ENCODE measurements at places on chromosomes 5 and 9. TPM values are rescaled to one million over a fixed set of nuclear protein-coding genes. Genes with fewer than 3 reads are reported as not detected.

GRCh38 chr5:16066810-16067209, 112.8 kb downstream of the MARCHF11 start:
- DNase-seq = no peak

The GADD45G gene
- 0.35 TPM for total RNA-seq

DNA sequence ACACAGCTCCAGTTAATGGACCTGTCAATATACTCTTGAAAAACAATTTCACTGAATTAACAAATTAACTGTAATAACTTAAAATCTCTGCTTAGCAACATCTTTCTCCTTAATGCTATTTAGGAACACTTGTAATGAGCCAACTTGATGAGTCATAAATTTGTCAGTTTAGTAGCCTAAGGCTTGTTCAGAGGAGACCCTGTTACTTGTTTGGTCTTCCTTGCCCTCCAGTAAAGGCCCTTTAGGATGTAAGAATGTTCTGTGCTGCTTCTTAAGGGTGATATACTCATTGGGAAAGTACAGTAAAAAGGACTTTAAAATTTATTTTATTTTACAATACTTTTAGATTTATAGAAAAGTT, 11.4 kb upstream of the MATR3 start:
- no peak for DNase-seq

- no peak for DNase-seq
Measured at GRCh38 chr5:101425339-101425859, 522.3 kb upstream of the ST8SIA4 start.

DNA sequence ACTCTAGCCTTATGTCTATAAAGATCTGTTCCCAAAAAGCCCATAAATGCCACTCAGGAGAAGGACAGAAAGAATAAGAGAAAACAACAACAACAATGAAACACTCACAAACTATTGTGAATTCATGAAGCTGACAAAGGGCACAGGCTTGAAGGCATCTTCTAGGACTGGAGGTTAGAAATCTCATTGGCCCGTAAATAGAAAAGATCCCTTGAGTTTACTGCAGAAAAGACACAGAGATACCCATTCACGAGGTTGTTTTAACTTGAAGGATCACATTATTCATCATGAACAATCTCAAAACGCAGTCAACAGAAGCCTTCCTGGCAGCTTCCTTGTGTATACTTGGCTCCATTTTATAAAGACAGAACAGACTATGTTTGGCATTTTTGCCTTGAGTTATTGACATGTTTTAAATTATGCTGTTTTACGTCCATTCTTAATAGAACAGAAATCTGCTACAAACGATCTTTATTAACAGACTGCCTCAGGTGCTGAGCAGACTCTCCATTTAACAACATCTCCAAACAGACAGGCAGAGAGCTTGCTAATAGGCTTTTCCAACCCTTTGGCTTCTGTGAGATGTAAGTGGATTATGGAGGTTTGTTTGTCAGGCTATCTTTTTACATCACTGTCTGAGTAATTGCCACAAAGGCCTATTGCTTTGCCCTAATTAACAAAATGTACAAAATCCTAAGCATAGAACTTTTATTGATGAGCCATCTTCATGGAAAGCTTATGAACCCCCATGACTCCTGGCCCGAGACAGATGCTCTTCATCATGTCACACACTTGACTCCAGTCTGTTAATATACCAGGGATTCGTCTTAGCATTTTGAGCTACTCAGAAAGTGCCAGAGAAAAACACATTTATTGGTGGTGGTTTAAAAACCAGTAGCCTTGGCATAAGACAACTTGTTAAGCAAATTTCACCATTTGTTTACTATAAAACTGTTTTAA, 735.3 kb upstream of the ZNF608 start:
- no peak for DNase-seq

The PPP3R2 gene
- total RNA-seq = not detected

The CDC14B gene
- 5.8 TPM for total RNA-seq

The STK32A gene
- not detected for total RNA-seq

The ATP6V1G1 gene
- total RNA-seq = 146 TPM

GRCh38 chr9:34310215-34310614, 18.9 kb downstream of the KIF24 start:
- no peak for DNase-seq

The PCDHGB1 gene
- 0.82 TPM for total RNA-seq

DNA sequence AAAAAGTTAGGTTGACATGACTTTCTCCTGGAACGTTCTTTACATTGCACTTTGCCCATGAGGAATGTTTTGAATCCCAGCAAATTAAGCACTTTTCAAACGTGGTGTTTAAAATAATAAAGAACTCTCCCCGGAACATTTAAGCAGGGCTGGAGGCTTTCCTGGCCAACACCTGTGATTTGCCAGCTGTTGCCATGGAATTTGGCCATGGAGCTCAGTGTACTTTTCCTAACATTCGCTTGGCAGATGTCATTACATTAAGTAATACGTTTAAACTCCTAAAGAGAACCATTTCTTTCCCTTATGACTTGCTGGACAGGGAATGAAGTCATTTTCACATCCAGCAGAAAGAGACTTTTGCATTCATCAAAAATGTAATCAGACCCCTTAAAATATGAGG, 146.1 kb downstream of the GAS1 start:
- DNase-seq = no peak

DNA sequence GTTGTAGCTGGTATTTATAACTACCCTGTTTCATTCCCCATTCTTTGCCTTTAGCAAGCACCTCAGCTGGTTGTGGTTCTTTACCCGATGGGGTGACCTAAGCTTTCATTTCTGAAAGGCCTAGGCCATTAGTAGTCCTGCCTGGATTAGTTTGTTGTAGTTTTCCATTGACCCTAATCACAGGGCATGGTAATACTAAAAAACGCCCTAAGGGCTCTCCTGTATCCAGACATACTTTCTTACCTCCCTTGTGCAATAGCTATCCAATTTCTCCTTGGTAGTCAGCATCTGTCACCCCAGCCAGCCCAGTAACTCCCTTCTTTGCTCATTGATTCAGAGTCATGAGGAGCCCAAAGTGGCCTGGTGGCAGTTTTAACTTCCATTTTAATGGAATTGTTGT, 24.0 kb downstream of the TMOD1 start:
- DNase-seq = no peak

DNA sequence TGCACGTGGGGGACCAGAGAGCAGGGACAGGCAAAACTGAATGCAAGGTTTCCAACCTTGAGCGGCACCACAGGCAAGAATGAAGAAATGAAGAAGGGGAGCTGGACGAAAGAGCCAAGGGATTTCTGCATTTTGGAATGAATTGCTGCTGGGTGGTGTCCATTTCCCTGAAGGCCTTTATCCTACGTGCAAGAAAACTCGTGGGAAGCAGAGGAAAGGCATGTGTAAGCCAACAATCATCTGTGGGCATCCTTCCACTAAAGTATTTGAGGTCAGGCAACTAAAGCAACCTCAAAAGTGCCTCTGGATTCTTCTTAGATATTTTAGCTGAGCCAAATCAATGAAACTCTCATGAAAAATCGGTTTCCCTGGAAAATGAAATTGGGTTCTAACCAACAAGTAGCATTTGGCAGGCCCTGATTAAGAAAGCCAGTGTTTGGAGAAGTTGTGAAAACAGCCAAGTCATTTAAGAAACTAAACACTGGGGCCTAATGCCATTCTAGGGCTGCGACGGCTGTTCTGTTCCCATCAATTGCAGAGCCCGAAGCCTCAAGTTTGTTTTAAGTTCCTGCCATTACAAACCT, 4.7 kb upstream of the TGFBI start:
- no peak for DNase-seq

DNA sequence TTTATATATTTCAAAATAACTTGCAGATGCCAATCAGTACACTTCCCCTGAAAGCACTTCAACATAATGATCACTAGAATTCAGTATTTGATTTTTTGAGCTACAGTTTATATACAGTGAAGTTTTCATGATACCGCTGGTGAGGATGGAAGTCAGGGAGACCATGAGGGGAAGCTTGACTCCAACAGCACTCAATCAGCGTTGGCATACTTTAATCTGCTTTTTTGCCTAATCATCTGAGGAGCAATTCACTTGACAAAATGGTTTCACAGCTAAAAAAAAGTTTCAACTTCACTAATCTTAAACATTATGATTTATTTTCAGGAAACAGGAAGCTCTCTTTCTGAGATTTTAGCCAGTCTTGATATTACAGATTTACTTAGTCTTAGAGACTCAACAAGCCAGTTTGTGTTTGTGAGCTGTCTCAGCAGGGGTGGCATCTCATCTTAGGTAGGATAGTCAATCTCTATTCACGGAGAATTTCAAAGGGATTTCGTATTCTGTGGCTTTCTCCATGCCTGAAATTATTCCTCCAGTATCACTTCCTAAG, 111.4 kb upstream of the ARRDC3 start:
- no peak for DNase-seq

GRCh38 chr5:52964138-52964537, 25.0 kb upstream of the ITGA2 start:
- DNase-seq = no peak

The SLC6A7 gene
- total RNA-seq = not detected

GRCh38 chr5:120806202-120806601, 342.1 kb downstream of the PRR16 start:
- no peak for DNase-seq

- no peak for DNase-seq
Measured at GRCh38 chr5:180641566-180641900, 7.9 kb downstream of the FLT4 start.

DNA sequence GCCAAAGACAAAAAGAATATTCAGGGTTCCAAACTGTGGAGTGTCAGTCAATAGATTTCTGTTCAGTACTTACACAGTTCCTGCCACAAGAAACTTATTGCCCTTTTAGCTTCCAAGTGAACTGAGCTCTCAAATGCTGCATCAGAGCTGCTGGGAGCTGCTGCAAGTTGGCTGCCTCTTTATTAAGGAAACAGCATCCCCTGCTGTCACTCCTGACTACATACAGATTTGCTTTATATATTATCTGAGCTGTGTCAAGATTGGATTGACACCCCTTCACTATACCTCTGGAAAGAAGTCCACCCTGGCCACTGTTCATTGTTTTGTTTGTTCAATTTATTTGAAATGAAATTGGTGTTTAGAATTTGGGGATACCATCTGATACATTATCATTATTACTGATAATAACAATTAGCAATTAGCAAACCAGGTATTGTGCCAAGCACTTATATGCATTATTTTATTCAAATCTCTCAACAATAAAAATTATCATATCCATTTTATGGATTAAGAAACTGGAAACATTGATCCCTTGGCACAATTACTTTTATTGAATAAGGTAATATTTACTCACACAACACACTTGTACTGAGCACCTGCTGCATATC, 16.4 kb upstream of the C5orf58 start:
- no peak for DNase-seq

GRCh38 chr5:156589946-156590216, 260.2 kb upstream of the PPP1R2B start:
- no peak for DNase-seq

The SLC36A2 gene
- not detected for total RNA-seq

GRCh38 chr9:81103597-81104471, 585.5 kb downstream of the TLE1 start:
- DNase-seq = no peak

GRCh38 chr9:73243078-73243477, 91.4 kb downstream of the ANXA1 start:
- DNase-seq = no peak

The CCDC69 gene
- 10.6 TPM for total RNA-seq

The ITGA2 gene
- 50.5 TPM for total RNA-seq

- no peak for DNase-seq
Measured at GRCh38 chr5:78538240-78538850, 110.2 kb downstream of the LHFPL2 start.

GRCh38 chr5:142727735-142728047, 41.8 kb upstream of the FGF1 start:
- no peak for DNase-seq

The LCN15 gene
- not detected for total RNA-seq

DNA sequence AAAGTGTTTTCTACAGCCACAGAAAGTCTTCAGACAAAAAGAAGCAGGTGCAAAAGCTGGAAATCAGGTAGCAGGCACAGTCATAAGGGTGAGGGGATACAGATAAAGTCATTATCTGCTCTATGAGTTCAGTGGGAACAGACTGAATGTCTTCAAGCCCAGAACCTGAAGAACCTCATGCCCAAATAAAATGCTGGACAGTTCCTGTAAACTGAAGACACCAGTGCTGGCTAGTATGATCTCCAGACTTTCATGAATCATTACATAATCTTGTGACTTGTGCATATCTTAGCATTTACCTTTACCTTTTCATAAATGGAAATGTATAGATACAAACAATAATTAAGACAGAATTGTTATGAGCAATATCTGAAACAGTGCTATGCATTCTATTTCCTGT, 728.7 kb downstream of the DNAH5 start:
- DNase-seq = no peak

DNA sequence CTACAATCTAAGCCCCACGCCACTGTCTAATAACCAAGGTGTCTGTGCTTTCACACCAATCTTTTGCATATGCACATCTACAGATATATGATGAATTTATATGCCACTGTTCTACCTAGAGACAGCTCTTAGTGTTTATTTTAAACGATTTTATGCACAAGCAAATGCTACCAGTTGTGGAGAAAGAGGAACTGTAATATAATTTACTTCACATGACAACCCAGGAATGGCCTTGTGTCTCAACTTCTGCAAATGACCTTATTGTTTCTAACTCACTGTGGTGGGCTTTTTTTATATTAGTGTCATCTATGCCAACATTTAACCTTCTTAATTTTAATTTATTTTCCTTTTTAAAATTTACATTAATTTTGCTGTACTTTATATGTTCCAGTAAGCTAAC, 531.1 kb upstream of the TLE4 start:
- no peak for DNase-seq

The C5orf34 gene
- 1.4 TPM for total RNA-seq

DNA sequence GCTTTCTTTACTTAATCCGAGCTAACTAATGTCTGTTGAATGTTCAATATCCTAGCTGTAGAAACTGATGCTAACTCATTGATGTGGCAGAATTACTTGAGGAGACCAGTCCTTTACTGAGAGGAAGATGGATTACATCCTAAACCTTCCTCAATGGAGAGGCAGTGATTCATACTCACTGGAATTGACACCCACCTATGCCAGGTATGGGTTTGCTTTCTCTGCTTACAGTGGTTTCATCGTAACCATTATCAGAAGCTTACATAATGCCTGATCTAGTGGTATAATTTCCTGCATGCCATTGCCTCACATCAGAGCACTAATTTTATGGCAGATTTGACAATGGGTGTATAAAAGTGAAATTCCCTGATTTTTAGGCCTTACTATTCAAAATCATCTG, 384.7 kb downstream of the ANXA1 start:
- no peak for DNase-seq

DNA sequence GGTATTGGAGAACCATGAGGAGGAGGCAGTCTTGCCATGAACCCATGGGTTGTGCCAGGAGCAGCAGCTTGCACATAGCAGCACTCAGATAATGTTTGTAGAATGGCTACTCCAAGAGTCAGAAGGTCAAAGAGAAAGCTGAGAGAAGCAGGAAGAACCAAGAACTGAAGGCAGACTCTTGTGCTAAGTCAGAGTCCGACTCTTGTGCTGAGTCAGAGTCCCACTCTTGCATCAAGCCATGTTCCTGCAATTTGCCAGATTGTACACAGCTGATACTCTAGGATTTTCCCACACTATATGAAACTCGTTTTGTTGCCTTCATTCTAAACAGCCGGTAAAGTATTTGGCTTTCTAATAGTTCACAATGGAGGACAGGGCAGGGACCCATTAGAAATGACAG, 26.2 kb upstream of the HSPA9 start:
- DNase-seq = no peak

- no peak for DNase-seq
Measured at GRCh38 chr9:72749276-72749675, 203.6 kb downstream of the ALDH1A1 start.

GRCh38 chr5:40124367-40124766, 555.3 kb upstream of the PTGER4 start:
- DNase-seq = no peak
